ENCODE measurements at places on chromosomes 2 and 18.
A peak's percentile ranks its signal among the peaks of the same experiment; 100 is the strongest.

- no peak for DNase-seq
These were observed 156.1 kb upstream of the ID2 start for GRCh38 chr2:8525582-8526402.

- DNase-seq = no peak
These were observed 209.5 kb downstream of the VAPA start for GRCh38 chr18:10122988-10123950.

DNA sequence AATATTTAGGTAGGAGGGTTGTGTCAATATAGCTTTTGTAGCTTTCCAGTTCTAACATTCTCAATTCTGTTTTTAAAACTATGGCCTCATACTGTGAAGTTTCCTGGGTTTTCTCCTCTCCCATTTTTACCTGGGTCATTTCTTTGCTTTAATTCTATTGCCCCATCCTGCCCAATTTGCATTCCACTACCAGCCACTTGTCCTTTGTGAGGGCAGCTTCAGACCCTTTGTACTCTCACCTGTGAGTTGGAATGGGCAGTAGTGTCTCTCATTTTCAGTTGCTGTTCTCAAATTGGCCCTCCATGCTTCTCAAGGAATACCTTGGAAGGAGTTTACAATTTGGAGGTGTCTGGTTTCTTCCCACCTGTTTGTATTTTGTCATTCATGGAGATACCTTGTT is 108.4 kb downstream of the CAMKMT start:
- no peak for DNase-seq

DNA sequence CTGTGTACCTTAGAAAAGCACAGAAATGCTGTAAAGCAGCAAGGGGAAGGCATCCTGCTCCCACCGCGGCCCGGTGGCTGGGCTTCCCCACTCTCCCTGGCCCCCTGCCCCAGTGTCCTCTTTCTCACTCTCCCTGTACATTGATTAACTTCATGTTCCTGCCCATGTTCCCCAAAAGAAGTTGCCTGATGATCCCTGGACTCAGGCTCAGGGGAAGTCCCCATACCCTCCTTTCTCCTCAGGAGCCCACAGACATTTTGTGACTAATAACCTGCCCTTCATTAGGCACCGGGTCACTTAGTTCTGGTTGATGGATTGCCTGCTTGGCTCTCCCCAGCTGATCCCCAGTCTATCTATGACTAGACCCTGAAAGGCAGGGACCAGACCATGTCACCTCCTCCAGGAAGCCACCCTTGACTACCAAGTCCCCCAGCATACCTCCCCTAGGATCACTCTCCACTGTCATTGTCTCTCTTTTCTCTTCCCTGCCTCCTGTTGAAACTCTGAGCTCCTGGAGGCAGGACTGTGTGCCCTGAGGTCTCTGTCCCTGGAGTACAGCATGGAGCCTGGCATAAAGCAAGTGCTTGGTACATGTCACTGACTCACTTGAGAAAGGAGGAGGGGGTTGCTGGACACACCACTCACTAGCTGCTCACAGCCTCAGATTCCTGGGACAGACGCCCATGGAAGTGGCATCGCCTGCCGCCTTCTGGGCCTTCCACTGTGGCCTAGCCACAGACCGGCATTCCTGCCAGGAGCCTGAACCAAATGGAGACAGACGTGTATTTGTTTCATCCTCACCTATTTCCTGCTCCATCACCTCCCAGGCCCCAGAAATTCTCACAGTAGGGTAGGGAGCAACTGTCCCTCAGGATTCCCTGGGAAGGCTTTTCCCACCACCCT is 13.5 kb downstream of the MALL start:
- DNase-seq = no peak

GRCh38 chr18:28005164-28005563 is 171.8 kb downstream of the CDH2 start:
- DNase-seq = no peak

- DNase-seq = peak; percentile 39
These were observed 60.1 kb downstream of the EMILIN2 start for GRCh38 chr18:2906704-2907549.

GRCh38 chr2:38233231-38233983 is 143.7 kb downstream of the ATL2 start:
- no peak for DNase-seq

GRCh38 chr2:20433249-20433648 is 13.6 kb upstream of the RHOB start:
- no peak for DNase-seq

DNA sequence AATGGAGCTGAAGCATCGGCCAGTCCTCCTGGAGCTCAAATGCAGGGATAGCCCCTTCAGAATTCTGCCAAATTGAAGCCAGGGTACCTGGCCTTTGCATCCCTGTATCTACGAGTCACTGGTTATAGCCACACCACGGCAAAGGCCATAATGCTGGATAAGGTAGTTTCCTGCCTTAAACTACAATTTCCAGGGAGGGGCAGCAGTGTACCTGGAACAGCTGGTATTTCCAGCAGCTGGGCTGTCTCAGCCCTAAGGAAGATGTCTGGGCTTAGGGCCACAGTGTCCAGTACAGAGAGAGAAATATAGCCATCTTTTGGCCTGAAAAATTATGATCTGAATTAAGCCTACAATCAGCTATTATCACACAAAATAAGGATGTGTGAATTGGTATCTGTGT is 180.3 kb downstream of the GCA start:
- DNase-seq = no peak

DNA sequence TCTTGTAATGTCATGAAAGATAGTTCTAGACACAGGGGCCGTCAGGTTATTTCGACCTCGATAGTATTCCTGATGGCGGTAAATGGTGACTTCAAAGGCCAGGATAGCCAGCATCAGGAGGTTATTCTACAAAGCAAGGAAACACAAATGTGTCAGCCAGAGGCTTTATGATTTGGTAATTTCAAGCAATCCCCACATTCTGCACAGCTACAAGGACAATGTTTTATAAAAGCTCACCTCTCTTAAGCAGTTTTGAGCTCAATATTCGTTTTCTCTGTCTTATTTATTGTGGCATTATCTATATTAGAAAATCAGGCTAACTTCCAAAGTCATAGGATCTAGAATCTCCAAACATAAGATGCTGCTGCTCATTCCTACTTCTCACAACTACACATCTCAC is 235.2 kb downstream of the NAPG start:
- DNase-seq = no peak

DNA sequence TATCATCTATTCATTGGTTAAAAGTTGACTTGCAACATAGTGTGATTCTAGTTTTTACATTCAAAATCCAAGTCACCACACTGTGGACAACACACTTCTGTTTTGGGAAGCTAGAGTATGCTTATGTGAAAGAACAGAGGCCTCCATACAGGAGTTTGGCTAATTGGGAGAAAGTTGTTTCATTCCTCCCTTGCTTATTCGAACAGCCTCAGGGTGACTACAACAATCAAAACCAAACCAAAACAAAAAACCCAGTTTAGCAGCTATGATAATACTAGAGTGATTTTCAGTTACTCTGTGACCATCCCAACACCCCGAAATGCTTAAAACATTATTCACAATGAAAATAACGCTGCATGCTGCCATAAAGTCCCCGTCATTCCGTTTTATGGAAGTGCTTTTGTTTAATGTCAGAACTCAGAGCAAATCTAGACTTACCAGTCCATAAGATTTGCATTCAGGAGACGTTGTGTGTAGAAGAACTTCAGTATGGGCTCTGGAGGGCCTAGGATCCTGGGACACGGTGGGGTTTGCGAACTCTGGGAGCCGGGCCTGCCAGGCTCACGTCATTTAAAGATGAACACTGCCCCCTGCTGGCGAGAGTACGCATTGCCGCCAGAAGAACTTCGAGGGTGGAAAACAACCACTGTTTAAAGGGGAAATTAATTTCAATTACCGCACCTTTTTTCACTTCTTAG is 111.4 kb downstream of the FTCDNL1 start:
- DNase-seq = peak; percentile 24

- DNase-seq = no peak
These were observed 21.6 kb upstream of the SLC1A4 start for GRCh38 chr2:64967601-64968000.

DNA sequence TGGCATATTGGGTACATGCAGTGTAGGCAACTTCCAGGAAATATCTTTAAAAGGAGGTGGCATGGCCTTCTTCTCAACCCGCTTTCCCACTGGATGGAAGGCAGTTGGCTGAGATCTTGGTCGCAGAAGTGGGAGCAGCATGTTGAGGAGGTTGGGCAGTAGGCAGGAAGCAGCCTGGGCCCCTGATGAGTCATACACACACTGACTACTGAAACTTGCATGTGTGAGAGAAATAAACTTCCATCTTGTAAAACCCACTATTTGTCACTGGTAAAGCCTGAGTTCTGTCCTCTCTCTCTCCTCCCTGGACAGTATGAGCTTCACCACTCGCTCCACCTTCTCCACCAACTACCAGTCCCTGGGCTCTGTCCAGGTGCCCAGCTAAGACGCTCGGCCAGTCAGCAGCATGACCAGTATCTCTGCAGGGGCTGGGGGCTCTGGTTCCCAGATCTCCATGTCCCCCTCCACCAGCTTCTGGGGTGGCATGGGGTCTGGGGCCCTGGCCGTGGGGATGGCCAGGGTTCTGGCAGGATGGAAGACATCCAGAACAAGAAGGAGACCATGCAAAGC is 233.8 kb upstream of the SPRED2 start:
- no peak for DNase-seq

Measured in stimulated activated CD8-positive, alpha-beta memory T cell treated with anti-CD3 and anti-CD28 coated beads, Interleukin-7, amount 100 ng/mL, for 4 hours (primary cell).